ENCODE measurements at places on chromosomes 5 and 9. TPM values are rescaled to one million over a fixed set of nuclear protein-coding genes. Genes with fewer than 3 reads are reported as not detected.

DNA sequence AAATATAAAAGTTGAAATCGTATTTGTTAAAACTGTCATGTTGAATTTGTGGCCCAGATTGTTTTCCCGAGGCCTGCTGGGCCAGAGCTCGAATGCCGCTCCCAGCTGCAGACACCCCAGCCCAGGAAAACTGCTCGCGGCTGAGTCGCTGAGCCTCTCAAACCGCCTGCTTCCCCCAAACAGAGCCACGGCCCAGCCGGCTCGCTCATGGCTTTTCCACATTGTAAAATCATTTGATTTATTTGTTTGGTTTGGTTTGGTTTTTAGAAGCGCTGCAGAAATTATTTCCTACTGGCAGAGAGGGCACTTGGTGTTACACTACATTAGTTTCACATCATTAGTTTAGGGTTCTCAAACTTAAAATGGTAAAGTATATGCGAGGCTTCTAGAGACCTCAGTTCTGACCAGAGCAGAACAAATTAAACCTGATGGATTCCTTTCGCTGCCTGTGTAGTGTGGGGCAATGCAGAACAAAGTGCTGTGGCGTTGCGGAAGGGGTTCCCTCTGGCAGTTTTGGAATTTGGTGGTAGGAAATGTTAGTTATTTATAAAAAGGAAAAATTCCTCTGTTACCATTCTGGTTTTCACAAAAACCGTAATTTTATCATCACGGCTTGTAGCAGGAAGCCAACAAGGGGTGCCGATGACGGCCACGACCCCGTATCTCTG is 156.5 kb upstream of the PITX1 start:
- no peak for DNase-seq

DNA sequence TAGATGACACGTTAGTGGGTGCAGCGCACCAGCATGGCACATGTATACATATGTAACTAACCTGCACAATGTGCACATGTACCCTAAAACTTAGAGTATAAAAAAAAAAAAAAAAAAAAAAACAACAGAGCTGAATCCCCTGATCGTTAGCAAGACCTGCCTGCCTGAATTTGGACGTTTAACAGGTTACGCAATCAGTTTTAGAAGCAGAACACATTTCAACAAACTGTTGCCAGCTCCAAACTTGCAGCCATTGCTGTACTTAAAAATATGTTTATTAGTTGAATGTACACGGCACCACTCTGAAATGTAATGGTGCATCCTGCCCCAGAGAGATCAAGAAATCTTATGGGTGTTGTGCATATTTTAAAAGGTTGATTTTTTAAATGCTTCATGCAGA is 680.0 kb downstream of the TLE4 start:
- no peak for DNase-seq

The RAB3C gene
- total RNA-seq = 36.2 TPM

The IL5 gene
- total RNA-seq = not detected

DNA sequence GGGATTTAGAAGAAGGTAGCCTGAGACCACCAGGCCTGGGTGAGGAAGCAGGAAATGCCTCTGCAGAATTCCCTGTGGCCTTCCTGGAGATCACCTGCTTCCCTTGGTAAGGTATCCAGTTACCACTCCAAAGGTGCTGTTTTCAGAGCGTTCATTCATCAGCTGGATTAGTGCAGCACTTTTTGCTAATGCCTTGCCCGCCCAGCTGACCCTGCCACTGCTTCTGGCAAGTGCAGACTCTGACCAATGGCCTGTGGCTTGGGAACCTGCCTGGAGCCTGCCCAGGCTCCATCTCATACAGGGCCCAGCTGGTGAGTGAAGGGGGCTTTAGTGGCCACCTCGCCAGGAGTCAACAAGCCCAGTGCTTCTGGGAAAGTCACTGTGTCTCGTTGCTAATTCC is 48.6 kb downstream of the FOXI1 start:
- no peak for DNase-seq

The AK8 gene
- total RNA-seq = 0.44 TPM

The PFN3 gene
- total RNA-seq = not detected

- DNase-seq = no peak
Measured at GRCh38 chr5:2022436-2022835, 139.7 kb upstream of the IRX4 start.

DNA sequence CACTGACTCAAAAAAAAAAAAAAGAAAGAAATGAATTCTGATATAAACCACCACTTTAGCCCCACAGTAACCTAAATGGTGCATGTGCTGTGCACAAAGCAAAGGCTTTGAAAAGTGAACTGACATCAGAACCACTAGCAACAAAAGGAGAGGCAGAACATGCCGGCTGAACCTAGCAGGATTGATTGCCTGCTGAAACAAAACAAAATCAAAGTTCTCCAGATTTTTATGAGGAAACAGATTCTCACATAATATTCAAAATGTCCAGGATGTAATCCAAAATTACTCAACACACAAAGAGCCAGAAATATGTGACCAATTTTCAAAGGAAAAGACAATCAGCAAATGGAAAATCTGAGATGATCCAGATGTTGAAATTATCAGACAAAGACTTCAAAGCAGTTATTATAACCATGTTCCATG is 37.9 kb downstream of the UBTD2 start:
- no peak for DNase-seq

The GFI1B gene
- total RNA-seq = not detected

GRCh38 chr5:125478599-125478998 is 732.2 kb upstream of the ZNF608 start:
- DNase-seq = no peak

DNA sequence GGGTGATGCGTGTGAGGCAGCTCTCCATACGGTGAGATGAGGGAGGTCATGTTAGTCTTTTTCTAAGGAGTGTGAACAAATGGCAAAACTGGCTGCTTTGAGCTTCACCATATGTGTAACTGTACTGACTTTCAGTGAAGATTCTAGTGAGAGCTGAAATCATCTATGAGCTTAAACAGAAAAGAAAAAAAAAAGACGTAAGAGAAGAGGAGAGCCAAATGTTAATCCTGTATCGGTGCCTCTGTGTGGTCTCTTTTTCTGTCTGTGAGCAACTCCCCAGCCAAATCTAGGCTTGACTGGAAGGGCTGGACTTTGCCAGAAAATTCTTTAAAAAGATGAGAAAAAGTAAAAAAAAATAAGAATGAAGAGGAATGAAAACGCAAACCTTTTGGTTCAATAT is 209.7 kb upstream of the TUT7 start:
- DNase-seq = no peak

The HTR1A gene
- total RNA-seq = 1.2 TPM

DNA sequence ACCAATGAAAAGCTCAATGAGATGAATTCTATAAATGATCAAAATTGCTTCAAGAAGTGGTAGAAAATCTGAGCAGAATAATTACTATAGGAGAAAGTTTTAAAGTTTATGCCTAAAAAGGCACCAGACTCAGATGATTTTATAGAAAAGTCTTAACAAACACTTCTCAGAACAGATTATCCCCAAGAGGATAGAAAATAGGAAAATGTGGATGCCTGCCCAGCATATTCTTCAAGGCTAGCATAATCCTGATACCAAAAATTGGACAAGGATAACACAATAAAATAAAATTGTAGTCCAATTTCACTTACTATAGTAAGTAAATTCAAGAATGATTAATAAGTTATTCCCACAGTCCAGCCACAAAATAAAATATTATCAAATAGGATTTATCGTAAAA is 397.0 kb downstream of the NR2F1-AS1 start:
- no peak for DNase-seq

DNA sequence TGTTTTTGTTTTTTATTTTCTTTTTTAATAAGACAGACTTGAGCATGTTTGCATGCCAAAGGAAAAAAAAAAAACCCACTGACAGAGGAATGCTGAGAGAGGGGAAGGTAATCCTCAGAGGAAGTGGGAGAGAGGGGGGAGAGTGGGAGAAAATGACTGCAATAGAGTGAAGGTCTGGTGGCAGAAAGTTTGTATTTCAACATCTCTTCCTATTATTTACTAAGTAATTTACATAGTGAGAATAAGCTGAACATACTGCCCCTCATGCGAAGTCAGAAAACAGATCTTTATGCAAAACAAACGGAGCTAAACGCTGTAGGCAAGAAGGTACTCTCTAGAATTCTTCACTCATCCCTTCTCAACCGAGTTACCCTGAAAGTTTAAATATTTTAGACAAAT is 45.0 kb downstream of the ELL2 start:
- DNase-seq = no peak

All from glutamatergic neuron (in vitro differentiated cells).